ENCODE measurements at places on chromosomes 7 and 10.

DNA sequence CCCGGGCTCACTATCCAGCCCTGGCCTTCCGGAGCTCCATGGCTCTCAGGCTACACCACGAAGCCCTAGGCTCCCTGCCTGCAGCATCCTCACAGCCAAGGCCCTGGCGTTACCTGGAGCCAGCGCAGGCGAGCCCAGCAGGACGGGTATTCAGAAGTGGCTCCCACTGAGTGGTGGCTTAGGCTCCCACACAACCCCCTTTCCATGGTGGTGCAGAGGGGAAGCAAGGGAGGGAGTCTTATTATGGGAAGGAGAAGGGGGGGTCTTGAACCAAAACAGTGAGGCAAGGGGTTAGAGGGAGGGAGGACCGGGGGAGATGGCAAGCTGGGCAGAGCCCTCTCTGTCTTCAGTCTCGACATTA is 29.6 kb upstream of the NDST2 start:
- DNase-seq = no peak

GRCh38 chr10:110110338-110110737 is 97.1 kb upstream of the MXI1 start:
- no peak for DNase-seq

- no peak for DNase-seq
These were observed 234.0 kb downstream of the SNX13 start for GRCh38 chr7:17706275-17706674.

GRCh38 chr7:28017372-28017771 is 163.2 kb downstream of the JAZF1 start:
- no peak for DNase-seq

- no peak for DNase-seq
These were observed 75.6 kb downstream of the CTBP2 start for GRCh38 chr10:125084614-125085257.

DNA sequence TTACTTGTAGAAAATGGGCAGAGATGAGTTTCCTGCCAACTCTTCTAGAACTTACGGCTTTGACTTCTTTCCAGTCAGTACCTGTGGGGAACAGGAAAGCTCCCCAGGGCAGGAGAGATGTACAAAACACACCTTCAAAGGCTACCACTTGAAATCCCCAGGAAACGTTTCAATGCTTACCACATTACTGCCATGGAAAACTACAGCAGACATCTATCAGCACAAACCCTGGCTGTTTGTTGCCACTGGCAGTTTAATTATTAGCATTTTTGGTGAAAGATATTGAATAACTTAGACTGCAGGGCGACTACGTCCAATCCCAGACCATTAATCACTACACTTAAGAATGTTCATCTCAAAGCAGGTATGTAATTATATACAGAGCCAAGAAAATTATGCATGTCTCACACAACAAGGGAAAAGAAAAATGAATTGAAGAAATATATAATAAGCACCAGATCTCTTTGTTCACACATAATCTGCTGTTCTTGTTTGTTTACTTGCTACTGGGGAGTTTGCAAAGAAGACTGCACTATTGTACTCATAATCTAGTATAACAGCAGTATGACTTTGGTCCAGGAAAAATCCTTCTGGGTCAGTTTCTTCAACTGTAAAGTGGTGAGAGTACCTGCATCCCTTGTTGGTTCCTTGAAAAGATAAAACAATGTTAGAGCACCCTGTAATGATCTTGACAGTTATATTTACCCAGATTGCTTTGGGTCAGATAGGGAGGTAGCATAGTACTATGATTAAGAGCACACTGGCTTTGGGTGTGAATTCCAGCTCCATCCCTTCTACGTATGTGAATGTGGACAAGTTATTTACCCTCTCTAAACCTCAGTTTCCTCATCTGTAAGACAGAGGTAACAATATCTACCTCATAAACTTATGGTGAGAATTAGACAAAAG is 138.3 kb downstream of the DOCK4 start:
- no peak for DNase-seq

DNA sequence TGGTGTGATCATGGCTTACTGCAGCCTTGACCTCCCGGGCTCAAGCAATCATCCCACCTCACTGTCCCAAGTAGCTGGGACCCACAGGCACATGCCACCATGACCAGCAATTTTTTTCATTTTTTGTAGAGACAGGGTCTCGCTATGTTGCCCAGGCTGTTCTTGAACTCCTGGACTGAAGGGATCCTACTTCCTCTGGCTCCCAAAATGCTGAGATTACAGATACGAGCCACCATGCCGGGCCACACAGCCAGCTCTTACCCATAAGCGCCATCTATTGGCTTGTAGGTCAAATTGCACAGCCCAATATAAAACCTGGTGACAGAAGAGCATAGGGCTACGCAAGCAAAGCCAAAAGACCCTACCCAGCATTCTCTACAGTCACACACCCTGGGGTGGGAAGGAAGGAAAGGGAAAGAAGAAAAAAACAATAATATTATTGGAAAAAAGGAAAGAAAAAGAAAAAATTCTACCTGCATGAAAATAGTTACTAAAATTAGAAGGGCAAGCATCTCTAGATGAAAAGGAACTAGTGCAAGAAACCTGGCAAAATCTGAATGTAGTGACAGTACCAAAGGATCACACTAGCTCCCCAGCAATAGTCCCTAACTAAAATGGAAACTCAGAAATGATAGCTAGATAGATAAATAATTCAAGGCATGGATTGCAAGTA is 29.4 kb upstream of the AMPH start:
- DNase-seq = peak; percentile 61

DNA sequence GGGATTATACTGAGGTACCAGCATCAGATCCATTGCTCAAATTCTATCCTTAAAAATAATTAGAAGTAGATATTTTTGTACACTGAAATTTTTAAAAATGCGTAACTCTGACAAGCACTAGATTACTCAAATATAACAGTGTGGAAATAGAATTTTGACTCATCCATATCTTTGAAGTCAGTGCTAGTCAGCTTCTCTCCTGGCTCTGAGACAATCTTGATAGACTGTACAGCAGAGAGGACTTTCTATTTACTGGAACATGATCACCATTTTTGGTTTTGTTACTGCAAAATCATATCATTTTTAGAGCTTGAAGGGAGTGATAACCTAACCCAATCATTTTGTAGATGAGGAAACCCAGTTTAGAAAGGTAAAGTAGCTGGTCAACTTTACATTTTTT is 195.0 kb downstream of the MTERF1 start:
- no peak for DNase-seq

GRCh38 chr10:64080071-64080470 is 558.9 kb downstream of the REEP3 start:
- DNase-seq = no peak

- DNase-seq = no peak
These were observed 12.2 kb downstream of the SSMEM1 start for GRCh38 chr7:130219871-130220270.

DNA sequence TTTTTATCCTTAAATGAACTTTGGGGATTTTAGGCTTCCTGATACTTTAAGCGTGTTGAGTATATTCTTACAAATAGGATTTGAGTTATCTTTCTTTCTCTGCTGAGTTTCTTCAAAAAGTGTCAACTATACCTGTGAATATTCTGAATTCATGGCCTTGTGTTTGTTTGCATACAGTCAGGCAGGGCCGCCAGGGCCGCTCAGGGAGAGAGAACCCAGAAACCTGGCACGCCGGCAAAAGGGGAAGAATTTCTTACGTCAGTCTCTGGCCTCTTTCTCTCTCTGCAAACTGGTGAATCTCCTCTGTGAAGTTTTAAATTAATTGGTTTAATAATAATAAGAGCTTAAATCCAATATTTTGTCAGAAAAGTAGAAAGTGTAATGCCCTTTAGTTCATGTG is 29.3 kb upstream of the BNIP3 start:
- no peak for DNase-seq

GRCh38 chr10:78657163-78657861 is 411.5 kb upstream of the ZMIZ1 start:
- DNase-seq = peak; percentile 60

DNA sequence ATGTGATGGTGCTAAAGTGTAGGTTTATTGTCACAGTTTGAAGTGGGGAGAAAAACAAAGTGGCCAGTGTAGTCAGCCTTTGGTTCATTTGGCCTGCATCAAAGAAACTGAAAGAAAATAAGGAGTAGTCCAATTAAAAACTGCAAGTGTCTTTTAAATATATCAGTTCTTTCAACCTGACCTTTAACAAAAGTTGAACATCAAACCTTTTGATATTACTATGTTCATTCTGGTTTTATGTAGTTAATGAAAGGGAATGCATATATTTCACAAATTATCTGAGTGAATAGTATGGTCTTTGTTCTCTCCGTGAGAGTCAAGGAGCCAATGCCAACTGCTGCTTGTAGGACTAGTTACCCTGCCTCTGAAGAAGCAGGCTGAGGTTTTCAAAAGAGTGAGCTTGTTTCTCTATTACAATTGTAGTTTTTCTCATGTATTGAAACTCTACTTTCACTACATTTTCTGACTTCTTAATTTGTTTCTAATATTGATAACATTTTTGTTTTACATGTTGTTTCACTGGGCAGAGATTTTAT is 1160.8 kb upstream of the LRRTM3 start:
- DNase-seq = no peak

- no peak for DNase-seq
These were observed 23.7 kb downstream of the SH2B2 start for GRCh38 chr7:102310414-102310815.

- DNase-seq = no peak
These were observed 1174.3 kb downstream of the XPNPEP1 start for GRCh38 chr10:108749042-108749441.

DNA sequence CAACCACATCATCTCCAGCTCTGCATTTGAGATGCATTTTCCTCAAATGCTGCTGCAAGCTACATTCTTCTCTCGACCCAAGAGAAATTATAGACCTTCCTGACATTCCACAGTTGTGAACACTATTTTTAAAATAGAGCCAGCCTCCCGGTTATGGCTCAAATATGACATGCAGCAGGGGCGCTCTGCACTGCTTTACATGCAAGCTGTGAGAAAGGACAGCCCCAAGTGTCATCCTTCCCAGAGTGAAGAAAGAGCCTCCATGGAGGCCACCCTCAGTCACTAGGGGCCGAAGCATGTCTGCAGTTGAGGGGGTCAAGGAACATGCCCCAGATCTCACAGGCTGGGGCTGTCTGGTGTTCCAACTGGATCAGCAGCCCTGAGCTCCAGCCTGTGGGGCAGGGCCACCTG is 63.9 kb upstream of the CHST15 start:
- DNase-seq = no peak

DNA sequence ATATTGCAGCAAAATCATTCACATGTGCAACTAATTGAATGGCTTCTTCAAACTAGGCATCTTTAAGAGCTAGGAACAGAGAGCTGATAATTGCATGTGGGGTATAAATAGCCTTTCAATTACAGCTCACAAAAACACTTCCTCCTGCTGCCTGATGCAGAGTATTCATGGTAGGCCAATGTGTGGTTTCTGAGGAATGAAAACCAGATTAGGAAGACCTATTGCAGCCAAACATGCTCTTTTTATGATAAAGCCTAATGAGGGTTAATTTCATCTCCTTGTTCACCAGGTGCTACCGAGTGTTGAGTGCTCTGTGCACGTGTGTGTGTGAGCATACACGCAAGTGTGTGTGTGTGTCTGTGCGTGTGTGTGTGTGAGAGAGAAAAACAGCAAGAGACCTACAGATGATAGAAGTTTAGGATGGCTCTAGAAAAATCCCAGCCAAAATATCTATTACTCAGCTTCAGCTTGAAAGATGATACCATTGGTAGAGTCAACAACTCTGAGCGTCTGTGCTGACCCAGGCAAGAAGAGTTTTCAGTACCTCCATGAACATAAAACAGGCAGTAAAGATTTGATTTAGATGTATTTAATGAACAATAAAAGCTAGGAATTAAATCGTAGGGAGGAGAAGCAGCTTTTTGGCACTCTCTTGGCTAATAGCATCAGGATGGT is 448.5 kb upstream of the ANKRD30A start:
- peak; percentile 9 for DNase-seq

- no peak for DNase-seq
These were observed 152.8 kb downstream of the ARHGAP21 start for GRCh38 chr10:24570658-24571426.

DNA sequence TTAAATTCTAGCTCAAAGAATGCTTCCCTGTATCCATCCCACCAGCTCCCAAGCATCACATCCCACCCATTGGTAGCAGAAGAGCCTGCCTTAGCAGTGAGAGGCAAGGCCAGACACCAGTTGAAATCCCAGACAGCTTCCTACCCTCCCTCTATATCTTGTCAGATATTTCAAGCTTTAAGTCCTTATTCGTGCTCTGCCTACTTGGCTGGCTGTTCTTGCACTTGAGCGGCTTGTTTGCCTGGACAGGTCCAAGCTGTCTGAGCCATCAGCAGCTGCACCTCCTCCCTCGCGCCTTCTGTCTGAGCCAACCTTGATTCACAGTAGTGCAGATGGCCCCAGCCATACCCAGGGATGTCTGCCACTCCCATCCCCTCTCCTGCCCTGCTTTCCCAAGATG is 16.4 kb downstream of the LRRC4 start:
- DNase-seq = no peak

DNA sequence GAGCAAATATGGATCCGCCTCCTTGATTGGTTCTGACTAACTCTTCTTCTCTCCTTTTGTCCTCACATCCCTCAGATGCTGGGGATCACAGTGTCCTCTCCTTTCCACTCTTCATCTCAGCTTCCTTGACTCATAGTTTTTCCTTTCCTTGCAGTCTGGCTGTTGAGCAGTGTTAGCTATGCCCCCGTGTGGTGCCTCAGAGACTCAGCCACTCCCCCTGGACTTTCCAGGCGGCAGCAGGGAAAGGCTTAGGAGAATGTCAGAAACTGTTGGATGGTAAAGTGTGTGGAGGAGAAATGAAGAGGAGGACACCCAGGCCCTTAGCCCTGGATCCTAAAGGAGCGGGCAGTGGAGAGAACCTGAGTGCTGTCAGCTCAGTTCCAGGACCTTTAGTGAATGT is 267.5 kb downstream of the CELF2 start:
- no peak for DNase-seq

DNA sequence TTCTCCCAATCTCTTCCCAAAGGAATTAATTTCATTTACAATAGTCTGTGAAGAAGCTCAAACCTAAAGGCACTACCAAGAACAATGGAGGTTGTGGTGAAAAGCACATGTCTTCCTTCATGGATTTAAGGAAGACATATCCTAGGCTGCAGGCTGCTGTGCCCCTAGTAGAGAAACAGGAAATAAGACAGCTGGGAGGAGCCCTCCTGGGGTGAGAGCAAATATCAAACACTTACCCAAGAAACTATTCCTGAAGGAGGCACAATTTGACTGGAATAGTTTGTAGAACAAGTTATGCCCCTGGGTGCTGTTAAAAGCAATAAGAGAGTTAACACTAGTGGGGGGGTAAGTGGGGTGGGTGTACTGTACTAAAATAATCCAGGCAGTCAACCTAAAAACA is 30.1 kb downstream of the PDZD8 start:
- DNase-seq = no peak

GRCh38 chr7:33547880-33548279 is 357.5 kb upstream of the BMPER start:
- no peak for DNase-seq

DNA sequence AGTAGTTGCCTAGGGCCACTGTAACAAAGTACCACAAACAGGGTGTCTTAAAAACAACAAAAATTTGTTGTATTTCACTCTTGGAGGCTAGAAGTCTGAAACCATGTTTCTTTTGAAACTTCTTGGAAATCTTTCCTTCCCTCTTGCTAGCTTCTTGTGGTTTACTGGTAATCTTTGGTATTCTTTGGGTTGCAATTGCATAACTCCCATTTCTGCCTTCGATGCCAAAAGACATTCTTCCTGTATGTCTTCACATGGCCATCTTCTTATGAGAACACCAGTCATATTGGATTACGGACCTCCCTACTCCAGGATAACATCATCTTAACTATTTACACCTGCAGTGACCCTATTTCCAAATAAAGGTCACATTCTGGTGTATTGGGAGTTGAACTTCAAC is 357.4 kb downstream of the PPP1R3A start:
- no peak for DNase-seq

GRCh38 chr10:71294091-71294561 is 24.9 kb upstream of the SLC29A3 start:
- no peak for DNase-seq
